ENCODE measurements at places on chromosomes 7 and 10.

- peak; percentile 83 for DNase-seq
Measured at GRCh38 chr7:128409596-128410450, at the start of gene IMPDH1. TSS of gene IMPDH1 (minus strand) at chr7:128409982. CDS start at chr7:128409901, 81 bp downstream.

DNA sequence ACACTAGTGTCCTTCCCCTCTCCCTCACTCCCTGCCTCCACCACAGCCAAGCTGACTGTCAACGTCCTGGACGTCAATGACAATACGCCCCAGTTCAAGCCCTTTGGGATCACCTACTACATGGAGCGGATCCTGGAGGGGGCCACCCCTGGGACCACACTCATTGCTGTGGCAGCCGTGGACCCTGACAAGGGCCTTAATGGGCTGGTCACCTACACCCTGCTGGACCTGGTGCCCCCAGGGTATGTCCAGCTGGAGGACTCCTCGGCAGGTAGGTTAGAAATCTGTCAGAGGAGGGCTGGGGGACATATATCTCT lies 24.9 kb upstream of the VSIR start:
- no peak for DNase-seq

GRCh38 chr10:127911218-127911866 lies 4.4 kb downstream of the PTPRE start:
- DNase-seq, result no peak

DNA sequence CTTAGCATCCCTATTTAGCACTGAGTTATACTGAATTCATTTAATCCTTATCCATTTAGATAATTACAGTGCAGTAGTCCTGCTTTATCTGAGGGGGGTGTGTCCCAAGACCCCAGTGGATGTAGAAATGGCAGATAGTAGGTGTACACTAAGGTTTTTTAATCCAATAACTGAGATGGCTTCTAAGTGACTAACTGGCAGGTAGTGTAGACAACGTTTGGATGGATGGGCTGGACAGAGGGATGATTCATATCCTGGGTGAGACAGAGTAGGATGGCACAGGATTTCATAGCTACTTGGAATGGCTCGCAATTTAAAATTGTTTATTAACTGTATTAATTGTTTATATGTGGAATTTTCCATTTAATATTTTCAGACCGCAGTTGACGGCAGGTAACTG lies 295.6 kb downstream of the CCDC3 start:
- DNase-seq, result no peak

DNA sequence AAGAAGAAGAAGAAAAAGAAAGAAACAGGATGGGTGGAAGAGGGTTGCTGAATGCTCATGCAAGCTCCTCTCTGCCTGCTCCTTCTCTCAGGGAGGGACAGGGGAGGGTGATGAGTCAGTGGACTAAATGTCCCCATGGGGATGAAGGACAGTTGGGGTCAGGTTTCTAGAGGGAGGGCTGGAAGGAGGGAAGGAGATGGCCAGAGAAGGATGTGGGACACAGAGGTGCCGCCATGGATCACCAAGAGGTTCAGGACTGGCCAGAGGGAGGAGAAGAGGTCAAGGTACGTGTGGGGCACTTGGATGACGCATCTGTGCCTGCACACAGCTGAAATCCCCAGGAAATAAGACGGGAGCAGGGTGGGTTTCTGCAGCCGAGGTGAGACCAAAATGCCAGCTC lies 88.9 kb upstream of the GTF2I start:
- DNase-seq, result no peak

- DNase-seq, result no peak
Measured at GRCh38 chr10:130578532-130579289, 442.5 kb downstream of the GLRX3 start.

- DNase-seq, result no peak
Measured at GRCh38 chr7:94003446-94004023, 620 bp downstream of the BET1 start.

- no peak for DNase-seq
Measured at GRCh38 chr10:59513558-59513957, 151.2 kb upstream of the FAM13C start.

DNA sequence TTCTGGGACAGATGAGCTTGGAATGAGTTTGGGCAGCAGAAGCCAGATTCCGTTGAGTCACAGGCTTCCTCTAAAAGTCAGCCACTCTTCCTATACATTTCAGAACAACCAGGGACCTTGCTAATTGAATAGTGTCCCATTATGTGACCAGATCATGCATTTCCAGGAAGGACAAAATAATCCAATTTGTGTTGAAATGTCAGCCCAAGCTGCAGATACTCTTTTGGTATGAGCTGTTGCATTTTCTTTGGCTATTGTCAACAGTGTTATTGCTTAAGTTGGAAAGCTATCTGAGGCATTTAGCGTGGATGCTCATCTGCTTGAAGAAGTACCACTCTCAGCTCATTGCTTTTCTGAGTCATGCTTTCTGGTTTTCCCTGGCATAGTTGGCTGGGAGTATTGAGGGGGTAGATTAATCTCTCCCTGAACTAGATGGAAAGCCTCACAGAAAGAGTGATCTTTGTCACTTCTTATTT lies 223.7 kb upstream of the HABP2 start:
- no peak for DNase-seq

GRCh38 chr7:155449008-155449868 lies 8.7 kb upstream of the EN2 start:
- no peak for DNase-seq

DNA sequence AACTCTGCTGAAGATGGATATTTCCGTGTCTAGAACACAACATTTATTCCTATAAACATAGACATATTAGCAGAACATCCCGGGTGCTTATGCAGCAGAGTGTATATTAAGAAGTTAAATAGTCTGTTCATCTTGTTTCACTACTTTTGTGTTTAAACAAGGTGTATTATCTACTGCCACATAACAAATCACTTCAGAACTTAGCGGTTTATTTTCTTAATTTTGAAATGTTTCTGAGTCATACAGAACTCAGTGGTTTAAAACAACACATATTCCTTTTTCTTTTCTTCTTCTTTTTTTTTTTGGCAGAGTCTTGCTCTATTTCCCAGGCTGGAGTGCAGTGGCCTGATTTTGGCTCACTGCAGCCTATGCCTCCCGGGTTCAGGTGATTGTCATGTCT lies 25.8 kb downstream of the DENND10 start:
- no peak for DNase-seq

DNA sequence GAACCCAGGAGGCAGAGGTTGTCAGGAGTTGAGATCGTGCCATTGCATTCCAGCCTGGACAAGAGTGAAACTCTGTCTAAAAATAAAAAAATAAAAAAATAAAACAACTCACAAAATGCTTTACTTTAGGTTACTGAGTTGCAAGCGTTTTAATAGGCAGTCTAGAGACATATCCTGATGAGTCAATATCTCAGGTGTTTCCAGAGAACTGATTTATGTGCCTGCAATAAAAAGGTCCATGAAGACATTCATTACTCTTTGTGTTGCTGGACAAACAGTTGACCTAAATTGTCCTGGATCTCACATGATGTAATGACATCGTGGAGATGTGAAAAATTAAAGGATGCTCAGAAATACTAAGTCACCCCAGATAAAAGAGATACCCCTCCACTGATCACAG lies 31.5 kb downstream of the CDNF start:
- no peak for DNase-seq

DNA sequence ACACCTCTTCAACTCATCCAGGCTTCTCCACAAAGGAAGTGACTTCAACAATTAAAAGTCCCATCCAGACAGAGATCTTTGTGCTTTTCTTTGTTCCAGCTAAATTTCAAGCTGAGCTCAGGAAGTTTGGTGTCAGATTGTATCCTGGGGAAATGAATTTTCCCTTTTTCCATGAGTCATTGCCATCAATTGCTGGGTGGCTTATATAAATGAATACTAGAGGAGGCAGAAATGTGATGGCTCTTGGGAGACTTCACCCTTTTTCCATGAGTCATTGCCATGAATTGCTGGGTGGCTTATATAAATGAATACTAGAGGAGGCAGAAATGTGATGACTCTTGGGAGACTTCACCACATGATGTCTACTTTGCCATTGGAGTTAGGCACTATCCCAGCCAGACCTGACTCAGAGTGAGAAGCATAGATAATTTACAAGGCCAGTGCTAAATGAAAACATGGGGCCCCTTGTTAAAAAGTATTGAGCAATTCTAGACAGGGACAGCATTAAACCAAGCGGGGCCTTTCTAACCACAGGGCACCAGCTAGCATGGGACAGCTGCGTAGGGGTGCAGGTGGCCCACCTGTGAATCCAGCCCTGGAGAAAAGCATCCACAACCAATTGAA lies 339.2 kb upstream of the PODXL start:
- DNase-seq, result no peak

- DNase-seq, result no peak
Measured at GRCh38 chr10:89134963-89135362, 72.2 kb downstream of the CH25H start.

DNA sequence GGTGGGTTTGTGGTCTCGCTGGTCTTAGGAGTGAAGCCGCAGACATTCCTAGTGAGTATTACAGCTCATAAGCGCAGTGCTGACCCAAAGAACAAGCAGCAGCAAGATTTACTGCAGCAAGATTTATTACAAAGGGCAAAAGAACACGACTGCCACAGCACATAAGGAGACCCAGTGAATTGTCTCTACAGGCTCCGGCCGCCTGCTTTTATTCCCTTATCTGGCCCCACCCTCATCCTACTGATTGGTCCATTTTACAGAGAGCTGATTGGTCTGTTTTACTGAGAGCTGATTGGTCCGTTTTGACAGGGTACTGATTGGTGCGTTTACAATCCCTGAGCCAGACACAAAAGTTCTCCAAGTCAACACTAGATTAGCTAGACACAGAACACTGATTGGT lies 82.1 kb downstream of the VIPR2 start:
- no peak for DNase-seq

DNA sequence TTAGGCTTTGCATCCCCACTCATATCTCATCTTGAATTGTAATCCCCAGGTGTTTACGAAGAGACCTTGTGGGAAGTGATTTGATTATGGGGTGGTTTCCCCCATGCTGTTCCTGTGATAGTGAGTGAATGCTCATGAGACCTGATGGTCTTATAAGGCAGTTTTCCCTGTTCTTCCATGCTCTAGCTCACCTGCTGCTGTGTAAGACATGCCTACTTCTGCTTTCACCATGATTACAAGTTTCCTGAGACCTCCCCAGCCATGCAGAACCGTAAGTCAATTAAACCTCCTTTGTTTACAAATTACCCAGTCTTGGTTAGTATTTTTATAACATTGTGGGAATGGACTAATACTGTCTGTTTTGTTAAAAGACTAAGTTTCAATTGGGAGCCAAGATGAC lies 35.3 kb upstream of the ZNF92 start:
- DNase-seq, result peak; percentile 44

DNA sequence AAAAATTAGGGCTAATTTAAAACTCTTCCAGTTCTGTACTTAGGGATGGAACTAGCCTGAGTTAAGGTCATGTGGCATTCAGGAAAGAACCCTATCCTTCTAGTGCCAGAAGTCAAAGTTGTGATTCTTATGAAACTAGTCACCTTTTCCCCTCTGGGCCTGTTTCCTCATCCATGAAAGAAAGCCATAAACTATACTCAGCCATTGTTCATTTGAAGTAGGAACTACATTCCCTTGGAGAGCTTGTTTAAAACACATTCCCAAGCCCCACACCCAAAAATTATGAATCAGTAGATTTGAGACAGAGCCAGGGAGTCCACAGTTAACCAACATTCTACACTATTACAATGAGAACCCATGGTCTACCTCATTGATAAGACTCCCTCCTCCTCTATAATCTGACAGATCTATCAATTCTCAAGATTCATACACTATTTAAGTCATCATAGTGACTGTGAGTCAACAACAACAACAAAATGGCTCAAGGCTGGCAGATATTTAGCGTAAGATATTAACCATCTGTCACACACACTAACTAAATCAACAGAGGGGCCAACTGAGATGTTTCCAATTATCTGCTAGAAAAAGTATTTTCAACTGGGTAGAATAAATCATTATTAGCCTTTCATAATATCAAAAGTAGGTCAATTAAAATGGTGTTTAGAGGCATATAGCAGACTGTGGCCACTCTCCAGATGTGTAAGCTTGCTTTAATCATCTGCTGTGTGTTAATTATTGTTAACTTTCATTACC lies 102.3 kb downstream of the SLC25A13 start:
- DNase-seq, result no peak

GRCh38 chr7:482521-483083 lies 37.0 kb downstream of the PDGFA start:
- no peak for DNase-seq

DNA sequence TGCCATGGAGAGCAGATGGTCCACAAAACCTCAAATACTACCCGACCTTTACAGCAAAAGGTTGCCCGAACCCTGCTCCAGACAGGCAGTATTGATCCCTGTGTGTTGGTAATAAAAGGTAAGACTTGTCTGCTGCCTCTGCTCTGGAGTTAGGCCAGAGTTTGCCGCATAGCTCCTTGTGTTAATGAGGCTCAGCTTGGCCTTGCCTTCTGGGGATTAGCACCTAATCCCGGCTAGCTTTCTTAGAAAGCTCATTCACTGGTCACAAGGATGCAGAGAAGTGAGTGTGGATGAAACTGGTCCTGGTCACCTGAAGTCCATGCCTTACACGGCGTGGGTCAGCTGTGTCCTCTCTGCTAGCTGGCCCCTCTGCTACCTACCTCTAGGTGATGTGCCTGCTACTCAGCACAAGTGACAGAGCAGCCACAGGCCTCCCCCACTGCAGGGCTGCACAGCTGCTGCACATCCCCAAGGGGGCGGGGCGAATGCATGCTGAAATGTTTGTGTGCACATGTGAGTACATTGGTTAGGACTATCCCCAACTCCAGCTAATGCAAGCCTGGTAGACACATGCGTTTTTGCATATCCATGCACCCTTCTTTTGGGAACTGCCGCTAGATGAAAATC lies 31.7 kb upstream of the SYPL1 start:
- no peak for DNase-seq

- DNase-seq, result no peak
Measured at GRCh38 chr7:40542982-40543741, 408.4 kb downstream of the SUGCT start.

All from GM06990 (cell line).